T-helper 17 cell (primary cell): ENCODE measurements at places on chromosomes 11 and 22.

- DNase-seq: no peak
Observed at GRCh38 chr11:129458756-129459535, 83.3 kb downstream of the BARX2 start.

- DNase-seq: no peak
Observed at GRCh38 chr11:107840129-107840484, 18.5 kb downstream of the SLC35F2 start.

- DNase-seq: no peak
Observed at GRCh38 chr11:96189351-96189750, 153.6 kb downstream of the MAML2 start.

- DNase-seq: no peak
Observed at GRCh38 chr11:116312570-116313391, 460.0 kb downstream of the BUD13 start.

GRCh38 chr22:29151316-29151715 lies 54.4 kb upstream of the EMID1 start:
- no peak for DNase-seq
